Suppressor macrophage (primary cell): ENCODE measurements at places on chromosomes 2 and 18.

GRCh38 chr18:21857871-21858270 lies 117.3 kb downstream of the MIB1 start:
- DNase-seq: peak; percentile 54

DNA sequence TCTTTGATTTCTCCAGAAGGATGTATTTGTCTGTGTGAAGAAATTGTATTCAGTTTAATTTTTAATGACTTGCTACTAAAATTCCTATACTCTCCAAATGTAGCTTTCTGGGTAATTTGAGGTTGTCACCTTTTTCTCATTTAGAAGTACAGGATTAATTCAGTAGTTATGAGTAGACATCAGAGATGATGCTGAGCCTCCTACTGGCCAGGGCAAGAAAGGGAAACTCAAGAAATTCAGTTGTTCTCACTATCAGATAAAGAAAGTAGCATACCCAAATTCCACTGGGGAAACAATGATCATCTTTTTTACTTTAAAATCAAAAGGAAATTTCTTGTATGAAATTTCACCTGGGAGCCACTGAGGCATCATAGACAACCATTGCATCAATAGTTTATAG lies 199.4 kb downstream of the SATB2 start:
- DNase-seq: no peak

DNA sequence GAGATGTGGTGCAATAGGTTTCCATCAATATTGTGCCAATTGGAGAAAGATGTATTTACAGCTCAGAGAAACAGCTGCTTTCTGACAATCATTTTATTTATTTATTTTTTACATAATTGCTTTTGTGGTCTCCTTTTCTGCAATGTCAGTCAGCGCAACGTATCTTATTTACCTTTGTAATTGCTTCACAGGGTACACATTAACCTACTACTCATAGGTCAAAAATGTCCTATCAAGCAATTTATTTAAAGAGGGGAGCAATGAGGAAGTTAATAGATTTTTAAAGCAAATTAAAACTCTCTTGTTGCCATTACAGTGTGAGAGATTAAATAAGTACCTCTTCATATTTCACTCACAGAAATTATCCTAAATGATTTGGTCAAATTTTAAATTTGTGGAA lies 291.0 kb downstream of the CALCRL start:
- no peak for DNase-seq

- DNase-seq: no peak
Observed at GRCh38 chr2:215479121-215479520, 43.3 kb upstream of the FN1 start.

GRCh38 chr2:1101982-1102590 lies 151.4 kb downstream of the SNTG2 start:
- DNase-seq: no peak

DNA sequence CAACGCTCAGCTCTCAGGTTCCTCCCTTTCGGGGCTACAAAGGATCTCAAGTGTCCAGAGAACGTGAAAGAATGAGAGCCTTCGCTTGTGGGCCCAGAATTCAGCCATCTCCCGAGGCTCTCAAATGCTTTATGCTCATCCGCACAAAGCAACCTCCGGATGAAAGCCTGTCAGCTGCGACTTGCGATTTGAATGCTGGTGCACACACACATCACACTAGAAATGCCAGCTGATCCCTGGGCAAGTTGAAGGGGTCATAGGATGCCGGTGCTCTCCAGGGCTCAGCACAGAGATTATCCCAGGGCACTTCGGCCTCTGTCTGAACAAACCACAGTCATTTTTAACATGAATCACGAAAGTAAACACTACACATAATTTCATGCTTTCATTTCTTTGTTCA lies 141.8 kb upstream of the MYT1L start:
- DNase-seq: no peak

GRCh38 chr2:172436889-172437288 lies 9.5 kb downstream of the ITGA6 start:
- no peak for DNase-seq

DNA sequence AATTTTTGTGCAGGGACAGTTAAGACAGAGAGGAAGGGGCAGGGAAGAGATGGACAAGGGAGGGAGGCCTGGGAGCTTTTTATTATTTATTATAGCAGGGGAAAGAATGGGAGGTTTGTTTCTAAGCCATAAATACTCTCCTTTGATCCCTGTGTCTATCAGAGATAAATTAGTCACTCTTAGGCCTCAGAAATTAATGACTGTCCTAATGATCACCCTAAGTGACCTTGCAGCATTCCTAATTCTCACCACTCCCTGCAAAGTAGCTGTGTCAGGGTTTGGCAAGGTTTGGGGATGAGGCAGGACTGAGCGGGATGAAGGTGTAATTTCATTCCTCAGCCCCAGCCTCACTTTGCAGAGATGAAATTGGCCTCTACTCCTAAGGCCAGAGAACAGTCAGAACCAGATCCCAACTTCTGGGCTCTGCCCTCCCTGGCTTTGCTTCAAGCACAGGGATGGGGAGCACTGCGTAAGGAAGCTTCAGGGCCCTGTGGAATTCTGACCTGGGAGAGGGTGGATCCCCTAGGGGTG lies 95.0 kb downstream of the TMEM17 start:
- no peak for DNase-seq
